ENCODE measurements at places on chromosomes 11 and 22.

- no peak for DNase-seq
Observed at GRCh38 chr22:24205438-24206195, 24.3 kb downstream of the SUSD2 start.

GRCh38 chr11:95076416-95076815 lies 9.7 kb downstream of the SRSF8 start:
- no peak for DNase-seq

GRCh38 chr11:692824-693414 lies 2.1 kb downstream of the DEAF1 start:
- DNase-seq: peak; percentile 89

DNA sequence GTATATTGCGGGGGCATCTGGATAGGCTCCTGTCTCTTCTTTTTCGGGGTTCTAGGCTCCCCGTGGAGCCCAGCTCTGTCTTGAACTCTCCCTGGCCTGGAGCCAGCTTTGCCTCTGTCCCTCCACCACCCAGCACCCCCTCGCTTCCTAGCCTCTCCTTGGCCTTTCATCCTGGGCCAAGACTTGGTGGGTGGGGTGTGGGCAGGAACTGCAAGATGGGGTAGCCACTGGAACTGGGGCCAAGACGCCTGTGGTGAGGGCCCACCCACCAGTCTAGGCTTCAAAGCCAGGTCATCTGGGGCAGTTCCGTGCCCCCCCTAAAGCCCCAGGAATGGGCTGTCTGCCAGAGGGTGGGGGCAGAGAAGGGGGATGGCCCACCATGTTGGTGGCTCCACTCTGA lies 1.7 kb upstream of the CRYBB1 start:
- DNase-seq: no peak

- DNase-seq: no peak
Observed at GRCh38 chr22:46084376-46084775, 66.0 kb upstream of the PPARA start.

DNA sequence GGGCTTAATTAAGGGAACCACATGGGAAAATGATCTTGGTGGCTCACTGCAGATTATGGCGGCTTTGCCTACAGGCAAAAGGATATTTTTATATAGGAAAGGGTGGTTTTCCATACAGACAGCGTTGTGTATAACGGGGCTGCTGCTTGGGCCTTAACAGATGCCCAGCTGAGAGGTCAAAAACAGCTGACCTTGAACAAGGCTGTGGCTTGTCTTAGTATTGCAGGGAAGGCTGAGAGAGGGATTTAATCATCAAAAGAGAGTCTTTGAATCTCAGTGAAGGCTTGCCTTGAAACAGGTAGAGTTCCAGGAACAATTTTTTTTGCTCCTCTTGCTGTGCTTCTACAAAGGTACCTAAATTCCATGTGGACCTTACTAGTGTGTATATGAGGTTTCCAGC lies 301.6 kb upstream of the C11orf87 start:
- DNase-seq: no peak

- DNase-seq: no peak
Observed at GRCh38 chr22:37546437-37547250, 13.6 kb upstream of the CDC42EP1 start.

All from T-cell (primary cell).